ENCODE measurements at places on chromosomes 11 and 22. TPM values are rescaled to one million over a fixed set of nuclear protein-coding genes. Genes with fewer than 3 reads are reported as not detected.
A peak's percentile ranks its signal among the peaks of the same experiment; 100 is the strongest.

- DNase-seq = no peak
These were observed 208.5 kb upstream of the MTMR2 start for GRCh38 chr11:96132437-96132836.

DNA sequence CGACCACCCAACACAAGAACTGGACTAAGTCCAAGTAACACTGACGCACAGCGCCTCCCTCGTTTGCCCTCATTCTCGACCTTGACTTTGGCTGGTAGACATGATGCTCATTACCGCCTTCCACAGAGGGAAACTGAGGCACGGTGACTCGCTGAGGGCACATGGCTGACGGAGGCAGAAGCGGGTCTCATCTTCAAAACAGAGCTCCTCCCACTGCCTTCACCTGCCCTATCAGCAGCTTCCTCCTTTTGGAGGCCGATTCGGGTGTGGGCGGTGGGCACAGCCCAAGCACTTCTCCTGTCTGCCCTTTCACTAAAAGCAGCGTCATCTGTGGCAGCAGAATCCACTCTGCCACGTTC is 2.0 kb upstream of the KMT5B start:
- no peak for DNase-seq

DNA sequence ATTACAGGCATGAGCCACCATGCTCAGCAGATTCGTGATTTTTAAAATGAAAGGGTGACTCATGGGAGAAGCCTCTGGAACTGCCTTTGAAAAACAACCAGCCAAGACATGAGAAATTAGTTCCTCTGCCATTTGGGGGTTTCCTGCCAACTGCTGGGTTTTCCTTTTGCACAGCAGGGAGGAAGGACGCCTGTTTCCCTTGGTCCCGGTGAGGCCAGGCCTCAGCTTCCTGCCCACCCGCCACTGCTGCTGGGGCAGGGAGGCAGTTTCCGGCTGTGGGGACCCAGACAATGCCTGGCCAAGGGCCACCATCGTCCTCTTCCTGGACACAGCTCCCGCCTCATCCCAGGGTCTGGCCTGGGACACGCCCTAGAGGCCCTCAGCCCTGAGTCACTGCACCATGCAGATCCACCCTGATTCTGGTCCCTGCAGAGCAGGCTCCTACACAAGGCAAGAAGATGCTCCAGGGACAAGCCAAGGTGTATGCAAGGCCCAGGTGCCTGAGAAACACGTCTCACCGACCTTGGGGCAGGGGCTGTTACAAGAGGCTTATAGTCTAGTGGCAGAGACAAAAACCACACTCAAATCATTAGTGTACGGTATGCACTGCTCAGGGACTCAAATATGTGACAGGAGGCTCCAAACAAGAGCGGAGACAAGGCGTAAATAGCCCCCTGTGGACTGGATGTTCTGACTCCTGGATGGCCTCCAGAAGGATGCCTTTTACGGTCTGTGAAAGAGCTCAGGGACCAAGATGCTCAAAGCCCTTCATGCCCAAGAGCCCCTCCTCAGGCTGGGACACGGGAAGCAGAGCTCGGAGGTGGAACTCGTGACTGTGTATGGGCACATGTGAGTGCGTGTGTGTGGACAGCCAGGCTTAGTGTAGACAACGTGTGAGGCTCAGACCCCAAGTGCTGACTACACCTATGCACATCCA is 10.0 kb downstream of the PPM1F start:
- peak; percentile 89 for DNase-seq

DNA sequence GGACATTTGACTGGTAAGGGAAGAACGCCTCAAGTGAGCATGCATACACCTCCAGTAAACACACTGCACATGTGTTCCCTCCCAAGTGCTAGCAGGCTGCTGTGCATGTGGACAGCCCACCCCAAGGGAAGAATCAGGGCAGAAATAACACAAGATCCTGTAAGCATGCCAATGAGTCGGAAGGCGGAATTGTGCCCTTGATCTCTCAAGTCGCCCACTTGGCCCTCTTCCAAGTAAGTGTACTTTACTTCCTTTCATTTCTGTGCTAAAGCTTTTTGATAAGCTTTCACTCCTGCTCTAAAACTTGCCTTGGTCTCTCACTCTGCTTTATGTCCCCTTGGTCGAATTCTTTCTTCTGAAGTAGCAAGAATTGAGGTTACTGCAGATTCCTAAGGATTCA is 139.6 kb downstream of the TRPC6 start:
- no peak for DNase-seq

GRCh38 chr11:12762278-12762677 is 88.1 kb downstream of the TEAD1 start:
- DNase-seq = no peak

DNA sequence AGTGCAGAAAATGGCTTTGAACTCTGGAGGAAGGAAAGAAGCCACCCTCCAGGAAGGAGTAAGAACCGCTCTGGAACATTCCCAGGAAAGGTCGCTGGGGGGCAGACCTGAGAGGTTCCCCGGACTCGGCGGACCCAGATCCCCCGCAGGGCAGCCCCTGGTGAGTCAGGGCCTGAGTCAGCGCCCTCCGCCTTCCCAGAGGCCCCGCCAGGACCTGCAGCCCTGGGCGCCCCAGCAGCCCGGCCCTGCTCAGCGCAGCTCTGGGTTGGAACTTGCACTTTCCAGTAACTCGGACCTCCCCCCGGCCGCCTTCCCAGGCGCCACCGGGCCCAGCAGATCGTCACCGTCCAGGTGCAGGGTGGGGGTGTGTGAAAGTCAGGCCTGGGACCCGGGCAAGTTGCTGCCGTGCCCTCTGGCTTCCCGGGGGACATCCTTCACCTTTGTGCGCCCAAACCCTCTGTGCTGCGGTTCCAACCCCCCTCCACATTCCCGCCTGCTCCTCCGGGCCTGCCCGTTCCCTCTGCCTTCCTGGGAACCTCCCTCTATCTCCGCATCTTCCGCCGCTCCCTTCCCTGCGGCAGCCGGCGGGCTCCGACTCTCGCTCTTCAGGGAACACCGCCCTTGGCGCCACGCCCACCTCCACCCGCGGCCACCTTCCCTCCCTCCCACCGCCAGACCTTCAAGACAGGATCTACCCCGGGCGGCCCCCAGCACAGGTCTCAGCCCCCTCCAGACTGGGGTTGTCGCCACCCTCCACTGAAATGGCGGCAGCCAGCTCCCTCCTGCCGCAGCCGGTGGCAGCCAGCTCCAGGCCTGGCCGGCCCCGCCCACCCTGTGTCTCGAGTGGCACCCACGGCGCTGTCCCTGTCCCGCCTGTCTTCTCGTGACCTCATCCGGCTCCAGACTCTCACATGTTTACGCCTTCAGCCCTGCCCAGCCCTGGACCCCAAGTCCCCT is 36.8 kb upstream of the WNT7B start:
- peak; percentile 98 for DNase-seq

GRCh38 chr11:8808226-8808585 is 102.8 kb upstream of the AKIP1 start:
- no peak for DNase-seq

DNA sequence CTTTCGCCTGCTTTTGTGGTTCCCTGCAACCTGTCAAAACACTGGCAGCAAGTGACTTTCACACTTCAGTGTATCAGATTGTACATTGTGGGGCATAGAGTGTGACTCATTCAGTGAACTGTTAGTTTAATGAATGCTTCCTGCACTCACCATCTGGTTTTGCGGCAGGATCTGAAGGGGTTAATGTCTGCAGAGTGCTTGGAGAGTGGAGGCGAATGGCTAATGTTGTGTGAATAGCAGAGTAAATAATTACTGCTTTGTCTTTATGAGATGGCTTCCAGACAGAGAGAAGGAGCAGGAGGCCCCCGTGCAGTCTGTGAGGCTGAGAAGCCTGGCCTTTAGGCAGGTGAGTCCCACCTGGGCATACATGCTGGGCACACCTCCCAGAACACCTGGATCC is 454.3 kb upstream of the KIRREL3 start:
- no peak for DNase-seq

Gene FUT4
- 8.7 TPM for total RNA-seq

Measured in aorta (tissue), 5 donors.